Stimulated activated CD4-positive, alpha-beta T cell treated with anti-CD3 and anti-CD28 coated beads, Interleukin-1b, Interleukin-23, amount 100 ng/mL, for 24 hours (primary cell): ENCODE measurements at places on chromosomes 5 and 9.
A peak's percentile ranks its signal among the peaks of the same experiment; 100 is the strongest.

DNA sequence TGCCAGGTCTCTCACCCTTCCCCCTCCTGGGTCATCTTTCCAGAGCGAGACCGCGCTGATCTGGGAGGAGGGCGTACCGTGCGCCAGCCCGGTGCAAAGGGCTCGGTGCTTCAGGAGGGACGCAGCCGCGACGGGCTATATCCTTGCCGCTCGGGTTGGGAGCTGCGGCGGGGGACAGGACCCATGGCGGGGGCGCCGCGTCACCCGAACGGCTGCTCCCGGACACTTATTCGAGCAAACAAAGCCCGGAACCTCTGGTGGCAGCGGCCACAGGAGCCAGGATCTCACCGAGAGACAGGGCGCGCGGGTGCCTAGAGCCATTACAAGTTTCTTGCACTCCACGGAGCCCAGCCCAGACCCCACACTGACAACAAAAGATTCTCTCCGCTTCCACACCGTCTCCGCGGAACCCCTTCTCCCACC lies 1.3 kb downstream of the SEMA6A start:
- DNase-seq: no peak

DNA sequence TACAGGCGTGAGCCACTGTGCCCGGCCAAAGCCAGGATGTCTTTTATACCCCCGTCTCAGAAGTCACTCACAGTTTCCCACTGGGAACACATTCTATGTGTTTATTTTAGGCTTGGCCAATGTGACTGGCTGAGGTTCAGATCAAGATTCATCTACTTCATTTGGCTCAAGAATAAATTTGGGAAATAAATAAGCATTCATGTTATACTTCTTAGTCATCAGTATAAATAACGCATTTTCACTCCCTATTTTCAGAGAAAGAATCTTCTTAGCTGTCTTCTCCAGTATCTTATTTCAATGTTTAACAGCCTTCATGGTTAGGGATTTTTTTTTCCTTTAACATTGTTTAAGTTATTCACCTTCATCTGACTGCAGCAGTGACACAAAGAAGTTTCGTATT lies 11.8 kb downstream of the S100Z start:
- DNase-seq: no peak

GRCh38 chr9:96253059-96253696 lies 48.8 kb downstream of the HSD17B3 start:
- no peak for DNase-seq

GRCh38 chr9:136060671-136061371 lies 34.3 kb downstream of the NACC2 start:
- DNase-seq: no peak

DNA sequence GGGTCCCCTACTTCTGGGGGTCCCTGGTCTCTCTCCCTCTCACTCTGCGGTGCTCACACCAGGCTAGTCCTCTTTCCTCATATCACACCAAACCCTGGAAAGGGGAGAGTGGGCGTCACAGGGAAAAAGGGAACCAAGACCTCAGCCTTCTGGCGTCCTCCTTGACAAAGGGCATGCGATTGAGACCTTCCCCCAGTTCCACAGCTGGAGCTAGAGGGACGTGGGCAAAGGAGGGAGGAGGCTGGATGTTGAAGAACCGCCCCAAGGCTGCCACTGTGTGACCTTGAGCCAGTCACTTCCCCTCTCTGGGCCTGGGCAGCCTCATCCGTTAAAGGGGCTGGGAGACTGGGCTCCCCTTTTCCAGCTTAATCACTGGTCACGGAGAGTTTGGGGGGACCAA lies 18.5 kb upstream of the TOR2A start:
- DNase-seq: no peak

- no peak for DNase-seq
Measured at GRCh38 chr5:73591102-73591695, 25.7 kb downstream of the UTP15 start.

- no peak for DNase-seq
Measured at GRCh38 chr9:79588488-79589223, 16.9 kb downstream of the TLE4 start.

- no peak for DNase-seq
Measured at GRCh38 chr5:125461641-125462072, 715.2 kb upstream of the ZNF608 start.

DNA sequence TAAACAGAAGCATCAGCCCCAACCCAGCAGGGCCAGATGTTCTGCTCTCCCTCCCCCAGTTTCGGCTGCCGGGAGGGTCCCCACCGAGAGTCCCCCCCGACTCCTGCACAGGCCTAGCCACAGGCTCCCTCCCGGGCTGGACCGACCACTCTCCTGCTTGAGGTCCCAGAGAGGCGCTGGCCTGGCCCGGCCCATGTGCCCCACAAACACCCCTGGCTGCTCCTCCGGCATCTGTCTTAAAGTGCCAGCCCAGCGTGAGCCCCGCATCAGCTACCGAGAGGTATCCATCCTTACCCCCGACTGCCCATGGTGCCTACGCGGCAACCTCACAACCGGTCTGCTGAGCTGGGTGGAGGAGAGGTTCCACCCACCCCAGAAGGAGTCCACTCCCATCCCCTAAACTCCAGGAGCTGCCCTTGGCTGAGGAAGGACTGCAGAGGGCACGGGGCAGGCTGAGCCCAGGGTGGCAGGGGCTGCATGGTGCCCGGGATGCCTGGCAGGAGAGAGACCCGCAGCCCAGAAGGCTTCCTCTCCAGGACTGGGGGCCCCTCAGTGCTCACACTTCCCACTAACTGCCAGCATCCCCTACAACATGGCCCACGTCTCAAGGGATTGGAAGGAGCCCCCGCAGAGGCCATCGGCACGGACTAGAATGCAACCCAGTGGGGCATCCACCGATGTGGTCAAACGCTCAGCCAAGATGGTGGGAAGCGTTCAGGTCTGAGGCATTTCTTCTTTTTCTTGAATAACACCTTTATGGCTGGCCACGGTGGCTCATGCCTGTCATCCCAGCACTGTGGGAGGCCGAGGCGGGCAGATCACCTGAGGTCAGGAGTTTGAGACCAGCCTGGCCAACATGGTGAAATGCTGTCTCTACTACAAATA lies 15.6 kb upstream of the EGFL7 start:
- DNase-seq: no peak

DNA sequence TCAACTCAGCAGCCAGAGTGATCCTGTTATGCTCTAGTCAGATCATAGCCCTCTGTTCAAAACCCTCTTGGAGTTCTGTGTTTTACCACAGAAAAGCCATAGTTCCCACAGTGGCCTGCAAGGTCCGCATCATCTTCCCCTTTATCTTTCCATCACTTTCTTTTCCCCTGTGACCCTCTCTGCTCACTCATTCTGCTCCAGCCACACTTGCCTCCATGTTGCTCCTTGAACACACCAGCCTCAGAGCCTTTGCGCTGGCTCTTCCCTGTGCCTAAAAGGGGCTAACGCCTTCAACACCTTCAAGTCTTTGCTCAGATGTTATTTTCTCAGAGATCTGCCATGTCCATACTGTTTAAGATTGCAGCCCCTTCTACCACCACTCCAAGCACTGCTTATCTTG lies 26.3 kb downstream of the CSF2 start:
- DNase-seq: no peak

- no peak for DNase-seq
Measured at GRCh38 chr5:42349163-42349562, 74.1 kb upstream of the GHR start.

- DNase-seq: no peak
Measured at GRCh38 chr5:17079562-17079961, 137.9 kb upstream of the BASP1 start.

DNA sequence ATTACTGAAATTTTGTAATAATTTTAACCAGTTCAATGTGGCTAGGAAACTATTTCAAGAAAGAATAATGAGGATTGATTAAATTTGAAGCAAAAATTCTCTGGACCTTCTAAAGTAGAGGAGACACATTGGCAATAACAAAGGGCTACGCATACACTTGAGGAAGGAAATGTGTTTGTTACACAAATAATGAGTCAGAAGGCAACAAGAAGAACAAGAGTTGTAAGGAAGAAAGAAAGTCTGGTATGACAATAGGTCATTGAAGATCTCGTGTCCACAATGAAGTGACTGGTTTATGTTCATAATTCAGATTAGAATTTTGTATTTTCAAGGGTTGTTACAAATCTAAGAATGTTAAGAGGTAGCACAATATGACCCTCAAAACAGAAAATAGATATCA lies 25.8 kb downstream of the ST8SIA4 start:
- no peak for DNase-seq

- DNase-seq: no peak
Measured at GRCh38 chr5:175889910-175890684, 18.7 kb downstream of the CPLX2 start.

DNA sequence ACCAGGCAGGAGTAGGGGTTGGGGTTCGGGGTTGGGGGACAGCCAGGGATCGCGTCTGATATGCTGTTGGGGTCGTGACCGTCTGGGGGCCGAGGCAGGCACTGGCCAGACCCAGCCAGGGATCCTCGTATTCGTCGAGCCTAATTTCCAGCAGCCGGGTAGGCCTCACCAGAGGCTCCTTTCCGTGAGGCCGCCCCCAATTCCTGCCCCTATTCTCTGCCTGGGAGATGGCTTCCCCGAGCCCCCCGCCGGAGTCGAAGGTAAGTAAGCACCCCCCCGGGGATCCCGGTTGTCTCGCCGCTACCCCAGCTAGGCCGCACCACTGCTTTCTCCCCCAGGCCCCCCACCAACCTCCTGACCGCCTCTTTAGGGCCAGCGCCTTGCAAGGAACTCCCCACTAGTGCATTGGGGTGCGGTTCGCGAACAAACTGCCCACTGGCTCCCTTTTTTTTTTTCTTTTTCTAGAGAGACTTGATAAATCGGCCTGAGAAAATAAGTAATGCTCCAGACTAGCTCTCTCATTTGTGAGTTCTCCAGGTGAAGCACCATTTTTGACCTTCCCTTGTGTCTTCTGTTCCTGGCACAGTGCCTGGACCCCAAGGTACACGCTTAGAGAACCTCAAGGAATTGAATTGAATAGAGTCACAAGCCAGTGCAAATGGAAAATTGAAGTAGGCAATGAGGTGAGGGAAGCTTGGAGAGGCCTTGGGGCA lies 435 bp downstream of the ZNF189 start:
- no peak for DNase-seq

GRCh38 chr9:7234144-7234543 lies 476.4 kb downstream of the KDM4C start:
- no peak for DNase-seq

GRCh38 chr5:96347502-96348292 lies 85.4 kb downstream of the PCSK1 start:
- no peak for DNase-seq

- DNase-seq: no peak
Measured at GRCh38 chr9:89802781-89803355, 198.1 kb downstream of the GADD45G start.

DNA sequence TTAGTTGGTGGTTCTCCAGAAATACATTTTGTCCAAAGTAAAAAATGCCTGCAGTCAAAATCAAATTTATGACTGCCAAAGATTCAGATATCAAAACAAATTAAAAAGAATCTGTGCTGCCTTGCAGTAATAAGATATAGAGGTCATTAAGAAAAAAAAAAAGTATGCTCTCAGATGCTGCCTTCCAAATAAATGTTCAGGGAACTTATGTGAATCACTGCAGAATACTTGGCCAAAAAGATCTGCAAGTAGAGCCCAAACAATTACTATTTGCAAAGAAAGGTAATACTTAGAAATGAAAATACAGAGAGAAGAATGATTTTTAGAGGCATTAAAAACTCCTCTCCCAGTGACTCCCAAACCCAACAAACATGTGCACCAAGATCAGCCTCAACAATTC lies 52.4 kb downstream of the MRPS27 start:
- DNase-seq: no peak

GRCh38 chr5:111242606-111243005 lies 18.4 kb downstream of the CAMK4 start:
- no peak for DNase-seq

DNA sequence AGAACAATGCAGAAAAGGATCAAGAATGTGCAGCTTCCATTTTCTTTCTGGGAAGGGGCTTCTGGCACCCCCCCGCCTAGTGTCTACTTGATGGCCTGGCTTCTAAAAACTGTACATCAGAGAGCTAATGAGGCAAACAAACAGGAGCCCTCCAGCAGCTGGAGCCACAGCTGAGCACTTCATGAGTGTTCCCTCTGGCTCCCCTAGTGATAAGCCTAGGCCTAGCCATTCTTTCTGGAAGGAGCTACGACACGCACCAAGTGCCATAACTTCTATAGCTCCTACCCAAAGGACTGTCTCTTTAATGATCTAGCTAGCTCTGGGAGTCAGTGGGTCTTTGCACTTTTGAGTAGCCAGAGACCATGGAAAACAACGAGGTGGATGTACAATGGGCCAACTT lies 66.1 kb downstream of the DNAH5 start:
- no peak for DNase-seq

DNA sequence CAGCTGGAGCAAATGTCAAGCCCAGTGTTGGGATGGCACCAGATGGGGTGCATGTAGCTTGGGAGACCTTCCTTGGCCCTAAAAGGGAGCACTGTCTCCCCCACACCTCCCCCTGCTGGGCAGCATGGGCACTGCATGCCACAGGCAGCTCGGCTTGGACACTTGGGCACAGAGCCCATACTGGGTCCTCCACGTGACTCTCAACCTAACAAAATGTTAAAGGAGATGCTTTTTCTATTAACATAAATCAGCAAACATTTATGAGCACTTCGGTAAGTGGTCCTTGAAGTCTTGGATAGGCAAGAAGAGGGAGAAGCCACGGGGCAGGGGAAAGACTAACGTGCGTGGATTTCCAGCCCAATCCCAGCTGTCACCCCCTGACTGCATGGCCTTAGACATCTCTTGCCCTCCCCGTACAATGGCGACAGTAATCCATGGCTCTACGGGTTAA lies 23.9 kb upstream of the MAPK9 start:
- DNase-seq: peak; percentile 66

DNA sequence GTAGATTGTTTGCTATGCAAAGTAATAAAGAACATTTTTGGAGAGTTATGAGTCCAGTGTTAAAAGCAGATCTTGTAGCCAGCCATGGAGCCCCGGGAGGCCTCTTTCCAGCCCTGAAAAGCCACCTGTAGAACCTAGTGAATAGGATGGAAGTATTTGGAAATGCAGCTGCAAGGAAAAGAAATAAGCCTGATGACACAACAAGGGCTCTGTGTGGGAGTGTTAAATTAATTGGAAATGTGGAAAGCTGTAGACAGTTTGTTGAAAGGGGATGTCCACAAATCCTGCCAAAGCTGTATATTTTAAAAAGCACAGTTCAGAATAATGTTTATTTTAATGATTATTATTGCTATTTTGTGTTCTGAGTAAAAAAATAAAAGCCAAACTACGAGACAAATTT lies 152.5 kb upstream of the GHR start:
- DNase-seq: no peak

- DNase-seq: no peak
Measured at GRCh38 chr9:113587471-113588031, 124.0 kb downstream of the RGS3 start.

- DNase-seq: no peak
Measured at GRCh38 chr5:143217804-143218160, 185.7 kb downstream of the NR3C1 start.

GRCh38 chr9:16729651-16730050 lies 140.8 kb downstream of the BNC2 start:
- no peak for DNase-seq

DNA sequence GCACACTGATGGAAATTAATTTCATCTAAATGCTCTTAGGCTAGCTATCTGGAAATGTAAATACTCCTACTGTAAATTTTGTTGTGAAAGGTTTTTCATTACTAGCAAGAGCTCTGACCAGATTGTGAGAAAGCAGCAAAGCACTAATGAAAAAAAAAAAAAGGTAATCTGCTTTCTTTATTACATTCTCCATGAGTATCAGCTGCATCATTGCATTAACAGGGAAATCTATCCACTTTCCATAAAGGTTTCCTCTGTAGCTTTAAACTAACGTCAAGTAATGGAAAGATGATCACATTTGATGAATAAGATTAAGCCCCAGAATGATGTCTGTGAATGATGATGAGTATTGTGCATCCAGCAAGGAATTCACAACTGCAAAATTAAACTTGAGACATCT lies 790.6 kb upstream of the TYRP1 start:
- DNase-seq: no peak
